Smooth muscle cell of bladder (primary cell): ENCODE measurements at places on chromosomes 5 and 9. TPM values are rescaled to one million over a fixed set of nuclear protein-coding genes. Genes with fewer than 3 reads are reported as not detected.

Gene PCDHA12
- under 0.01 and 0.09 TPM in 2 replicates for total RNA-seq

Gene ACTBL2
- 1.1 and 3.0 TPM in 2 replicates for total RNA-seq

Gene TRIM14
- 1.8 and 2.6 TPM in 2 replicates for total RNA-seq

Gene HRH2
- total RNA-seq = not detected in 2 replicates

Gene NIPAL4
- 0.14 TPM in 1 of 2 replicates, not detected in the other for total RNA-seq

Gene RNF14
- total RNA-seq = 45.2 and 52.2 TPM in 2 replicates

Gene PROB1
- 0.71 and 1.0 TPM in 2 replicates for total RNA-seq

Gene HAND1
- not detected in 2 replicates for total RNA-seq

Gene GLRA1
- total RNA-seq = not detected in 2 replicates

Gene ANGPTL2
- 125 and 167 TPM in 2 replicates for total RNA-seq

Gene NEURL1B
- 0.71 and 0.74 TPM in 2 replicates for total RNA-seq

Gene CCL19
- total RNA-seq = not detected in 2 replicates

Gene GABRP
- not detected in 2 replicates for total RNA-seq

Gene PCDHA9
- total RNA-seq = under 0.01 and 0.18 TPM in 2 replicates
